Stimulated activated naive CD4-positive, alpha-beta T cell (primary cell): ENCODE measurements at places on chromosomes 6 and 20.
A peak's percentile ranks its signal among the peaks of the same experiment; 100 is the strongest.

- DNase-seq: no peak
Measured at GRCh38 chr6:88006557-88006956, 41.1 kb upstream of the SPACA1 start.

- no peak for DNase-seq
Measured at GRCh38 chr6:170032706-170033309, 258.1 kb downstream of the DLL1 start.

- no peak for DNase-seq
Measured at GRCh38 chr6:2651536-2651935, 99.2 kb downstream of the MYLK4 start.

DNA sequence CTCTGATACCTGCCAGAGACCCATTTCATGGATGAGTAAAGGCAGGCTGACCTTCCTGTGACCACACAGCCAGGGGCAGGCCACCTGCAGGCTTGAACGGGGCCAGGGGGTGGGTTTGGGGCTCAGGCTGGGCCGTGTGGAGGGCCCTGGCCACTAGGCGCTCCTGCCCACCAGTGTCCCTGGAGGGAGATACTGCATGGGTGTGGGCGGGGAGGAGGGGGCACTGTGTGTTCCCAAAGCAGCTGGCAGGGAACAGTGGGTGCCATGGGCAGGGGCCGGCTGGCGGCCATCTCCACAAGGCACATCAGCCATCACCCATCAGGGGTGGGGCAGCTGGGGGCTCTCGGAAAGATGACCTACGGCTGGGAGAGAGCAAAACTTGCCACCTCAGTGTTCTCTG lies 15.4 kb downstream of the SRC start:
- DNase-seq: peak; percentile 20

DNA sequence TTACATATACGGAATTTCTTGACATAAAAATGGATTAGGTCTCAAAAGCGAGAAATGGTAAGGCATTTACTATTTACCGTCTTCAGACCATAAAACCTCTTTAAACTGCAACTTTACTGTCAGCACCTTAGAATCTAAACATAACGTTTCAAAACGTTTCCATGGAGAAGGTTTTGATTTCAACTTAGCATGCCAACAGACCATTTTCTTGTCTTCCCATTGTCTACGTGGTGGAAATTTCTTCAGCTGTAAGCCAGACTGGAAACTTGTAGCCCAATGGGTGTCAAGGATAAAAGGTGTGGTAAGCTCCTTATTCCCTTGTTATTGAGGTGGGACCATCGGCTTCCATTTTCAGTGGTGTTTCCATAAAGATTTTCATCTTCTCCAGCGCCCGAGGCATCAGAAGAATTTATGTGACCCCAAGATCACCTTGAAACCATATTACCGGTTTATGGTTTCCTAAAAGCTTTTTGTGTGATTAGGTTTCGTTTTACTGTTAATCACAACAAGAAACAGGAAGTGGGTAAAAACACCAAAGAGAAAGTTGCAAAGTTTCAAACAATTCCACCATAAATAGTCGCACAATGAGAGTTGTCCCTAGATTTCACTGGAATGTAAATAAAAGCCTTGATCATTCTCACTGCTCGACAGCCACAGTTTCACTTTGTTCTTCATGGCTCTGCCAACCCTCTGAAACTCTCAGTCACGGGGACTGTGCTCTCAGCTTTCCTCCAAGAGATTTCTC lies 63.0 kb upstream of the CD2AP start:
- DNase-seq: no peak

DNA sequence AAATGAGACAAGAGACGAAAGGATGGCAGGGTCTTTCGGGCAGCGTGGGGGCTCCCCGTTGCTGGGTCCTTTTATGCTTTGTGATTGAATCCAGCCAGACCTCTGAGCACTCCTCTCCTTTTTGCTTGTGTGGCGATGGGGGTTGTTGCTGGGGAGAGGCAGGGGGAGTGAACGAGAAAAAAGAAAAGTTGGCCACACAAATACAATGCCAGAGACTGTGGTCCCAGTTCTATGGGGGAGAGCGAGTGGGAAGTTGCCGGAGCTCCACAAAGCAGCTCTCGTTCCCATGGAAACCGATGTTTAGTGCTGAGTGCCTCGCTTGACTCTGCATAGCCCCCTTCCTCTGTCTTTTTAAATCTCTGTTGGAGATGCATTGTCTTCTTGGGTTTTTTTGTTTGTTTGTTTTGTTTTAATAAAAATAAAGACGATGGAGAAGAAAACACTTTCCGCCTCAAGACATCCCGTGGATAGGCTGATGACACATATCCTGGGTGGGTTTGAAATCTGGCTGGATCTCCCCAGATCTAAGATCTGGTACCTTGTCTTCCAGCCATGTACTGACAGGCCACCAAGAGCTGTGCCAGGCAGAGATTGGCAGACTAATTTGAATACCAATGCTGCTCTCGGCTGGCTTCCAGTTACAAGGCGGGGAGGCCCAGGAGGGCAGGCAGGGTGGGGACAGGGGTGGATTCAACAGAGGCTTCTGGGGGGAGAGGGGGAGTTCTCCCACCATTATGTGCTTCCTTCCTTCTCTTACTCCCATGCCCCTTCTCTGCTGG lies 529.3 kb downstream of the QKI start:
- DNase-seq: no peak

GRCh38 chr6:31568537-31568961 lies 3.5 kb upstream of the LTA start:
- DNase-seq: peak; percentile 24

DNA sequence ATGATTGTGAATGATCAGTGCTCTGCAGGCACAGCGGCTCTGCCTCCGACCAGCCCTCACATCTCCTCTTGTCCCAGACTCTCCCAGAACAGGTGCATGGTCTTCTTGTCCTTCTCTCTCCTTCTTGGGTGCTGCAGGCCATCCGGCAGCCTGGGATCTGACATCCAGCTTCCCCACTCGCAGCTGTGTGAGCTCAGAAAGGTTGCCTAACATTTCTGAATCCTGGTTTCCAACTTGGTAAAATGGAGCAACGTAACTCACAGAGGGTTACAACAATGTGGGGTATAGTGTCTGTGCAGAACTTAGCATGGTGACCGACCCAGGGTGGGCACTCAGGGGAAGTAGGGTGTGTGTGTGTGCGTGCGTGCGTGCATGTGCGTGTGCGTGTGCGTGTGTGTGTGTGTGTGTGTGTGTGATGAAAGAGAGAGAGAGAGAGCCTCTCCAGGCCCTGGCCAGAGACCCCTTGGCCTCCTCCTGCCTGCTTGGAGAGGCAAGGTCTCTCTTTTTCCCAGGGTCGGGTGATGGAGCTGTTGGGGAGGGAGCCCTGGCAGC lies 110.1 kb downstream of the SNX5 start:
- DNase-seq: no peak

DNA sequence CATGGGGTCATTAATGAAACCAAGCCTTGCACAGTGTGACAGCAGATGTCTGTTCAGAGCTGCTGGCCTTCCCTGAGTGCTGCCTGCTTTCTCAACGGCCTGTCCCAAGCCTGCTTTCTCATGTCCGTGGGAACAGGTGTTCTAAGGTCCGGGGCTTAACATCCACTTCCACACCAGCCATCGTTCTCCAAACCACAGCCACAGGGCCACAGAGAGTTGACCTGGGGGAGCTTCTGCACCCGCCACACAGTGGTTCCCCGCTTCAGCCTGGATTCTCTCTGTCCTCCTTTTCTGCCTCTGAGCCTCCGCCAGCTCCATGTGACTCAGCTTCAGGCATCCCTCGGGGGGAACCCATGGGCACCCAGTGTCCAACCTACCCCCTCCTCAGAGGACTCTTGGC lies 26.9 kb upstream of the PPP1R3G start:
- DNase-seq: no peak

DNA sequence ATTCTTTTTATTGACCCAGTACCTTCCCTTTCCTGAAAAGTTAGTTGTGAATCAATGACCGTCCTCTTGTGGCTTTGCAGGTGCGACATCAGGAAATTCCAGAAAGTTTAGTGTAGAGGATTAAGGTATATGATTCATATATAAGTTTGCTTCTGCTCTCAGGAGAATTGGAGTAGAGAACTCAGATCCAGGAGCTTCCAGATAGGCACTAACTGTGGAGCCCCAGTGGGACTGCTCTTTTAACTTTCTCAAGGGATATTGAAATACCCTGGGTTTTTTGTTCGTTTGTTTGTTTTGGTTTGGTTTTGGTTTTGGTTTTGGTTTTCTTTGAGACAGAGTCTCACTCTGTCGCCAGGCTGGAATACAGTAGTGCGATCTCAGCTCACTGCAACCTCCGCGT lies 9.5 kb downstream of the TAAR2 start:
- DNase-seq: no peak

DNA sequence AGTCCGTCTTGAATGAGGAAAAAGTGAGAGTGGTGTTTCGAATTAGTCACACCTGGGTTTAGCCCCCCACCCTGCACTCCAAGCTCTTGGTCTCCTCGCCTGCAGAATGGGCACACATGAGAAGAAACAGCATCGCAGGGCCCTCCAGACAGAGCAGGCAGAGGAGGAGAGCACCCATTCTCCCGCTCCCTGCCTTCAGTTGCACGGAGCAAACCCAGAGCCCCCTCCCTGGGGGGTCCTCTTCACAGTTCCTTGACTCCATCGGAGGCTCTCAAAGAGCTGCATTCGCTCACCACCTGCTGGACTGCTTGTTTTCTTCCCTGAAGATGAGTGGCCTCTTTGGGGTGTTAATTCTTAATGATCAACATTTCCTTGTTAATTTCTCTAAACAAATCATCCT lies 5.1 kb downstream of the CST7 start:
- DNase-seq: no peak

DNA sequence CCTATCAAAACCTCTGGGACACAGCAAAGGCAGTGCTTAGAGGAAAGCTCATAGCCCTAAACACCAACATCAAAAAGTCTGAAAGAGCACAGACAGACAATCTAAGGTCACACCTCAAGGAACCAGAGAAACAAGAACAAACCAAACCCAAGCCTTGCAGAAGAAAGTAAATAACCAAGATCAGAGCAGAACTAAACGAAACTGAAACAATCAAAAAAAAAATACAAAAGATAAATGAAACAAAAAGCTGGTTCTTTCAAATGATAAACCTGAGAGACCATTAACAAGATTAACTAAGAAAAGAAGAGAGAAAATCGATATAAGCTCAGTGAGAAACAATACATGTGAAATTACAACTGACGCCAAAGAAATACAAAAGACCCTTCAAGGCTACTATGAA lies 34.8 kb upstream of the RUNX2 start:
- DNase-seq: peak; percentile 46

DNA sequence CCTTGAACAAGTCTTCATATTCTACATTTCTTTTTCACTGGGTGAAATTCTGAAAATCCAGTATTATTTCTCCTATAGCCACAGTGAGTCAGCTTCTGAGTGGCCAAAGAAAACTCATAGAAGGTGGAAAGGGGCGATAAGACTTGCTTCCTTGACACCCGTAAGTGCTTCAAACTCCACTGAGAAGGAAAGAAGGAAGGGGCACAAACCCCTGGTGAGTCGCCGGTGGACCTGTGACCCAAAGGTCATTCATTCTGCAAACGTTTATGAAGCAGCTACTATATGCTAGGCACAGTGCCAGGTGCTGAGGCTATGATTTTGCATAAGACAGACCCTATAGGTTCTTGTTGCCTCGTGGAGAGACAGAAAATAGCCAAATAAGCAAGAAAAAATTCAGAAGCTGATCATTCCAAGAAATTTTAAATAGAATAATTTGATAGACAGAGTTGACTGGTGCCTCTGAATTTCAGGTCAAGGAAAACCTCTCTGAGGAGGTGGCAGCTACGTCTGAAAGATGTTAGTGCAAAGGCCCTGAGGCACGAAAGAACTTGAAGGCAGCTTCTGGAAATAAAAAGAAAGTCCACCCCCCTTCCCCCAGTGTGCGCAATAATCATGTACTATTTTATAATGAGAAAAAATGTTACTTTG lies 118.2 kb downstream of the CD24 start:
- DNase-seq: no peak

DNA sequence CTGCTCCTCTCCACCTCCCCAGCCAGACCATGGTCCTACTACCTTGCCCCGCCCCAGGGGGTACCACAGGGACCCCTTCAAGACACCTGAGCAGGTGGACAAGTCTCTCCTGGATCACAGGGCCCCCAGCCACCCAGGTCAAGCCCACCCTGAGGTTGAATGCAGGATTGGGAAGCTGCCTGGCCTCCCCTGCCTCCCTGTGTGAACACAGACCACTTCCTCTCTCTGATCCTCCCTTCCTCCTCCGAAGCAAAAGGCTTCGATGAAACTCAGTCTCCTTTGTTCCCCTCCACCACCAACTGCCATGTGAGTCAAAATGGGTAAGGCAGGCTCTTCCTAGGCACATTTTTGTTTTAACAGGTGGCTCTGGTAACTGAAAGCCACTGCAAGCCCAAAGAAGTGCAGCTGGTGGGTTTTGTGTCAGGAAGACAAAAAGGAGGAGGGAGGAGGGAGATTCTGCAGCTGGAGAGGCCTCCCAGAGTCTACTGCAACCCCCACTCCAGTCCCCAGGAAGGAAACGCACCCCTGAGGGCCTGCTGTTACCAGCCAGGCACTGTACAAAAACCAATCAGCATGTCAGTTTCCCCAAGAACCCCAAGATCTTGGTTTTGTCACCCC lies 5.4 kb downstream of the ADA start:
- peak; percentile 47 for DNase-seq

- DNase-seq: no peak
Measured at GRCh38 chr6:169160091-169160854, 93.4 kb downstream of the THBS2 start.

DNA sequence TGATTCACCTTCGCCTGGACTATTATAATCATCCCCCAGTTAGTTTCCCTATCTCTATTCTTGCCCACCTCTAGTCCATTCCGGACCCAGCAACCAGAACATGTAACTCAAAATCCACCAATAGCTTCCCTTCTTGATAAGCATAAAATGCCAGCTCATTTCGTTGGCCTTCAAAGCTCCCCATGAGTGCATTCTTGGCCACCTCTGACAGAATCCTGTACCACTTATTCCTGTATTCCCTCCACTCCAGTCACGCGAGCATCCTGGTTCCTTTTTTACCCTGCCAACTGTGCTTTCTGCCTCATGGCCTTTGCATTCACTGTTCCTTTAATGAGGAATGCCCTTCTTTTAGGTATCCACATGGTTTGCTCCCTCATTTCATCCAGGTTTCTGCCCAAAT lies 36.7 kb downstream of the CYP24A1 start:
- DNase-seq: no peak

DNA sequence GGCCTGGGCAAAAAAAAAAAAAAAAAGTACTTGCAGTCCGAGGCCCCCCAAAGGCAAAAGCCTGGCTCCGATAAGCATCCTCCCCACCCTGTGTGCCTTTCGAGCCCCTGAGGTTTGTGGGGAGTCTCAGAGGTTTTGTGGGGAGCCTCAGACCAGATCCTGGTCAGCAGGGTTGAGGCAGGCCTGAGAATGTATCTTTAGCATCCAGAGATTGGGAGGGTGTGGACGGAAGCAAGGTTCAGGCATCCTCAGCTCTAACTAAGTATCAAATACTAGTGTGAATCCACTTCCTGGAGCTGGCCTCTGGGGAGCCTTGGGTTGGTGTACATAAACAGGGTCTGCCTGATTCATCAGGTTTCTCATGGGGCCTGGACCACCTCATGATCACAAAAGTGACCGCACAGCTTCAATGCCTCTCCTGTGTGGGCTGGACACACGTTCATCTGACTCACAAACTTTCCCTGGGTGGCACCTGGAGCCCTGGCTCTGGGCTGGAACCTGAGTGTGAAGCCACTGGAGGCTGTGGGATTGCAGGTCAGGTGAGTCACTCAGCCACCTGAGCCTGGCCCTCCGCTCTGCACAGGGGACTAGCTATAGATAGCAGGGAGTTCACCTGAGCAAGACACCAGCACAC lies 24.4 kb downstream of the PCMTD2 start:
- DNase-seq: no peak

GRCh38 chr20:36418711-36419110 lies 112.6 kb downstream of the DLGAP4 start:
- no peak for DNase-seq

- DNase-seq: no peak
Measured at GRCh38 chr6:141736104-141736503, 396.6 kb upstream of the GJE1 start.
